ENCODE measurements at places on chromosomes 2 and 18. TPM values are rescaled to one million over a fixed set of nuclear protein-coding genes. Genes with fewer than 3 reads are reported as not detected.

Gene SERPINB12
- not detected for total RNA-seq

DNA sequence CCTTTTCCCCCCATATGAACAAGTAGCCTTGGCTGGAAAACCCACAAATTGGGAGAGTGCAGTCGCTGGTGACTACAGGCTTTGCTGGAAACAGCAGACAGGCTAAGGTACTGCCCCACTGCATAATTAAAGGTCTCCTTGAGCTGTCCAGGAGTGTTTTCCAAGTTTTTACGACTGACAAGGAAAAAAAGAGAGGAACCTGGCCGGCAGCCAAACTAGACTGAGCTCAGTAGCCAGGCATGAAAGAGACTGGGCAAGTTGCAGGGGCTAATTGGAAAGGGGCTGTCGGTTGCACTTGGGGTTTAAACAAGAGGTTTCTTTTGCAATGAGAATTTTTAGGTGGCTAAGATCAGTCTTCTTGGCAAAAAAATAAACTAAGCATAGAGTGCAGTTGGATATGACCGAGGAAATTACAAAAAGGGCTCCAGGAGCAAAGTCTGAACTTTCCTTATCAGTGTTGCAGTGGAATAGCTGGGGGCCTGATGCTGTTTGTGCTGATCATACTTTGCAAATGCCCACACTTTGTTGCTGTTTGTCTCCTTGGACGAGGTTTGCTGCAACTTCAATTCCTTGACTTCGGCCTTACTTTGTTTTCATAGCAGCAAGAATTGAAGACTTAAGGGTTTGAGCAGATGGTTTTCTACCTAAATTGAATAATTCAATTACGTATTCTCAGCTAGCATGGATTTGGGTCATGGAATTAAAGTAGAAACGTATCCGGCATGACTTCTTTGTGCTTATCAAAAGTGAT, 2.1 kb downstream of the GULP1 start:
- no peak for DNase-seq

GRCh38 chr18:70931942-70932814, 643.3 kb downstream of the SOCS6 start:
- no peak for DNase-seq

Gene CLEC4F
- total RNA-seq: not detected

Gene OST4
- 318 TPM for total RNA-seq

GRCh38 chr2:203683932-203684556, 22.4 kb upstream of the CD28 start:
- no peak for DNase-seq

Gene RNF125
- 31.9 TPM for total RNA-seq

GRCh38 chr18:47558110-47558750, 306.8 kb upstream of the SKOR2 start:
- peak; percentile 43 for DNase-seq

DNA sequence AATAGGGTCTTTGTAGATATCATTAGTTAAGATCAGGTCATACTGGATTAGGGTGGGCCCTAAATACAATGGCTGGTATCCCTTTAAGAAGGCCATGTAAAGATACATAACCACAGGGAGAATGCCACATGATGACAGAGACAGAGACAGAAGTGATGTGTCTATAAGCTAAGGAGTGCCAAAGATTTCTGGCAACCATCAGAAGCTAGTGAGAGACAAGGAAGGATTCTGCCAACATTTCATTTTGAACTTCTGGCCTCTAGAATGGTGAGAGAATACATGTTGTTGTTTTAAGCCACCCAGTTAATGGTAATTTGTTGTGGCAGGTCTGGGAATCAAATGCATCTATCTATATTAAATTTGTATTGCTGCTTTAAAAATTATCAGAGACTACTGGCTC, 185.5 kb upstream of the CYRIA start:
- DNase-seq: no peak

DNA sequence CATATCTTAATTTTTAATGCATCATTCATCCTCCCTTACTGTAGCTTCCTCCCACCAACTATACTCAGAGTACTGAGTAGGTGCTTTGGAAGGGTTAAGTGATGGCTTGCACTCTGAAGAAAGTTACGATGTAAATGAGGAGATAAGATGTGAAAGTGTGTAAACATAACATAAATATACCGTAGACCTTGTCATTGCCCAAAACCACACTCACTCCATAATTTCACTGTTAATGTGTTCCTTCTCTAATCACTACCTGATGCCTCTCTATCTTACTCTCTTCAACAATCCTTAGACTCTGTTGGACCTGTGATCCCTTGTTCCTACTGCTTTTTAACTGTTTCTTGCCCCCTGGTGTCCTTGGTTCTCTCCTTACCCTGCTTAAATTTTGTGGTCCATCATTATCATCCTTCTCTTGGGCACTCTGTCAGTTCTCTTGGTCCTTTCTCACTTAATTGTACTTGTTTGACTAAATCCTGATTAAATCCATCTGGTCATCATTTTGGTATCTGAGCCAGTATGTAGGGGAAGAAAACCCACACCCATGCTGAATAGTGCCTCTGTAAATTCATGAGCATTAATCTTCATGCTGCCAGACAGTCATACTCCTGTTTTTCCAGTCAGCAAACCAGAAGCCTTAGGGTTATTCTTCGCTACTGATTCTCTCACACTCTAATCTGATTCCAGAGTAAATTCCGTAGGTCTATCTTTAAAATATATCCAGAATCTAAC, 45.0 kb downstream of the PMS1 start:
- no peak for DNase-seq

DNA sequence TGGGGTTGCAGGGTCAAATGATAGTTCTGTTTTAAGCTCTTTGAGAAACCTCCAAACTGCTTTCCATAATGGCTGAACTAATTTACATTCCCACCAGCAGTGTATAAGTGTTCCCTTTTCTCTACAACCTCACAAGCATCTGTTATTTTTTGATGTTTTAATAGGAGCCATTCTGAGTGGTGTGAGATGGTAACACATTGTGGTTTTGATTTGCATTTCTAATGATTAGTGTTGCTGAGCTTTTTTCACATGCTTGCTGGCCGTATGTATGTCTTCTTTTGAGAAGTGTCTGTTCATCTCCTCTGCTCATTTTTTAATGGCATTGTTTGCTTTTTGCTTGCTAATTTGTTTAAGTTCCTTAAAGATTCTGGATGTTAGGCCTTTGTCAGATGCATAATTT, 107.7 kb downstream of the PDE11A start:
- no peak for DNase-seq

- DNase-seq: no peak
Measured at GRCh38 chr18:65750389-65751154, at the start of gene CDH7. CDH7 (plus strand) TSS chr18:65751012; CDS start chr18:65762843, 11,831 bp downstream.

- DNase-seq: no peak
Measured at GRCh38 chr2:161419638-161420190, 3.6 kb downstream of the TBR1 start.

- no peak for DNase-seq
Measured at GRCh38 chr2:133434959-133435668, 133.1 kb downstream of the NCKAP5 start.

GRCh38 chr2:65922794-65923193, 490.4 kb upstream of the SPRED2 start:
- DNase-seq: no peak

- no peak for DNase-seq
Measured at GRCh38 chr2:6846967-6847681, 18.6 kb downstream of the CMPK2 start.

Gene ACTG2
- not detected for total RNA-seq

DNA sequence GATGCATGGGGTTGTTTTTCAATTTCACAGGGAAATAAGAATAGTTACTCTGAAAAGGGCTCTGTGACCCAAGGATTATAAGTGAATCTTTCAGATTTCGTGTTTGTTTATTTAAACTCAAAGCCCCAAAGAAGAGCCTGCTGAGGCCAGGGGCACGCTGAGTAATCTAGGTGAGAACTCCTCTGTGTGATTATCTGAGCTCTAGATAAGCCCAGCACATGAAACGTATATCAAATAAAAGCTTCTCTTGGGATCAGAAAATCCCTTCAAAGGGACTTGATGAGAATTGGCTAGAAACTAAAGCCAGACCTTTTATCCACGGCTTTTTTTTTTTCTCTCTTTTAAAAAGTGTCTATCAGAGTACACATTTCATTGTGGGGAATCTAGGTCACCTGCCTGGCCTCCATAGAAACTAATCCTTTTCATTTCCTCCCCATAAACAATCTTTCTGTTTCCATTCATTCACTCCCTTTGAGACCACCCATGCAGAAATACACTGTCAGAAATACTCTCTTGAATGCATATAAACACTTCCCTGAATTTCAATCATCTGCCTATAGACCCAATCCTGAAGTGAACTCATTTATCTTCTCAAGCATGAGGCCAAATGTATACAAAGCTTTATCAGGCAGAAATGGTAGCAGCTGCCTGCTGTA, 137.4 kb downstream of the RIT2 start:
- DNase-seq: no peak

Gene SRD5A2
- not detected for total RNA-seq

DNA sequence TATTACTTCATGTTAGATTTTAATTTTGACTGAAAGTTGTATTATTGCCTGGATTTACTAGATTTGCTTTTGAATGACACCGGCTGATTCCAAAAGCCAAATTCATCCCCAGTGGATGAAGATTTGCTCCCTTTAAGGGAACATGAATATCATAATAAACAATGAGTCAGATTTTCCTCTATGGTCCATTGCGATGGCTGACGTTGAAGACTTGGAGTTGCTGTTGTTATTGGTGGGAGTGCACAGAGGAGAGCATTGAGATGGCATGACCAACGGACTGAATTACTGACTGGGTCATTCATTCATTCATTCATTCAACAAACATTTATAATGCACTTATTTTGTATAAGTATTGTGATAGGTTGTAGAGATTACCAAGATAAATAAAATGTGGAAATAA, 33.4 kb upstream of the LYPD1 start:
- no peak for DNase-seq

DNA sequence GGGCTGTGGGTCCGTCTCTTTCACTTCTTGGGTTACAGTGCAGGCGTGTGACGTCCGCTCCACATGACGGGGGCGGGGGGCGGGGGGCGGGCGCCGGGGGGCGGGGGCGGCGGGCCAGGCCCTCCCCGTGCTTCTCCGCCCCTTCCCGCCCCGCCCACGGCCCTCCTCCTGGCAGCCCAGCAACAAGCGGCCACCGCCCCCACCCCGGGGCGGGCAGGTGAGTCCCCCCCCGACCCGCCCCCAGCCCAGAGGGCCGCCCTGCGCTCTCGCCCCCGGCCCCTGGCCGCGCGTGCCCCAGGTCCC, 3.6 kb downstream of the ZNF516 start:
- DNase-seq: peak; percentile 55

DNA sequence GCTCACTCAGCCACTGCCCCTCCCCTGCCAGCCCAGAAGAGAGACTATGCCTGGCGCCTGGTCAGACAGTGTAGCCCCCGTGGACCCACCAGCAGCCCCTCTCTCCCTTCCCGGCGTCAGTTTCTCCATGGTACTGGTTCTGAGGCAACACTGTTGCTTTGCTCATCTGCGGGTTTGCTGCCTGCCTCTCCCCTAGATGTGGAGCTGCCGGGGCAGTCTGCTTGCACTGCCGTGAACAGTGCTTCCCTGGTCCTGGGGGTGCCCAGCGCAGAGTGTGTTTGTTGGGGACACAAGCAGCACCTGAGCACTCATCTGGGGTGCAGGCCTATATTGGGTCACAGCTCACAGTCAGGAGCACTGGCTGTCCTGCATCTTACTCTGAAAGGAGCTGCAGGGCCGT, 309.9 kb downstream of the NDUFA10 start:
- DNase-seq: no peak

GRCh38 chr2:75133621-75134570, 65.4 kb downstream of the TACR1 start:
- DNase-seq: no peak

- DNase-seq: peak; percentile 70
Measured at GRCh38 chr2:205868773-205869333, 186.6 kb downstream of the NRP2 start.

GRCh38 chr2:120887741-120888231, 152.1 kb downstream of the GLI2 start:
- no peak for DNase-seq

GRCh38 chr2:147096671-147097070, 748.2 kb upstream of the ACVR2A start:
- DNase-seq: no peak

Gene HOXD9
- total RNA-seq: not detected

Gene INPP5D
- total RNA-seq: 152 TPM

- no peak for DNase-seq
Measured at GRCh38 chr2:159130302-159130701, 156.2 kb downstream of the WDSUB1 start.

Gene IGFBP5
- not detected for total RNA-seq

DNA sequence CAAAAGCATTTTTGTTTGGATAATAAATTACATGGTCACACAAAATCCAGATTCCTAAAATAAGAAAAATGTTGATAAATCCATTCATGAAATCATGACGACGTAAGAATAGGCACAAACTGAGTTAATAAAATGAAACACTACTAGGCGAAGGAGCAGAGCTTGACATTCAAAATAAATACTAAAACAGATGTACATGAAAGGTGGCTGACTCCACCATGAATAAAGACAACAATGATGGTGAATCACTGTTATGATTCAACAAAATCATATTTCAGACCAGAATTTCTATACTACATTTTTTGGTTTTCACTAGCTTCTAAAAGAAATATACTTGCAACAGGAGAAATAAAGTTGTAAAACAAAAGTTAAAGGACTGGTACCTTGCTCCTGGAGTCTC, 122.0 kb upstream of the RNU4ATAC start:
- DNase-seq: no peak

DNA sequence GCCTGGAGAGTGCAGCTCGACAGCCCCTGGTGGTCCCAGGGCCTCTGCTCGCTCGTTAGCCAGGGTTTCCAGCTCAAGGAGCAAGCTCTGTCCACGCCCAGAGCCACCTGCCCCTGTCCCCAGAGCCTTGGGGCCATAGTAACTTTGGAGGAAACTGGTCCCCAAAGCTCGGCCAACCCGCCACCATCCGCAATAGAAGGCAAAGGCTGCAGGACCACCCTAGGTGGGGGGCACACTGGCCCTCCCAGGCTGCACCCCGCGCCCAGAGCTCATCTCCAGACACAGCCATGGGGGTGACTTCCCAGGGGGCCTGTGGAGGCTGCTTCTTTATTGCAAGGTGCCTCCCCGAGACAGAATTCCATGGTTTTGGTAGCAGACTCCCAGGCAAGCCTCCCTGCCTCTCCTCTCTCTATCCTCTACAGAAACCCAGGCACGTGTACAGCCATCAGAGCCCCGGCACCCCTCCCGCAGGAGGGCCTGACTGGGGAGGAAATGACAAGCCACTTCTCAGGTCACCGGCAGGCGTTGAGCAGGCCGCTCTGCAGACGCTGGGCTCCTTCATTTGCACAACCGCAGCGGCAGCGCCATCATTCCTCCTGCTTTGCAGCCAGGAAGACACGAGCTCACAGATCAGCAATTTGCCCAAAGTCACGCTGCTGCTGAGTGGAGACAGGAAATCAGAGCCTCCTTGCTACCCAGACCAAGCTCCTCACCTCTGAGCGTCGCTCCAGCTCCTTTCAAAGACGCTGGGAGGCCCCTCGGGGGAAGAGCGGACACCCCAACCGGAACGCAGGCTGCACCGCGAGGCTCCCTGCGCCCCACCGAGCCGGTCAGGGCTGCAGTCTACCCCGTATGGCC, 80.2 kb downstream of the NDUFA10 start:
- DNase-seq: peak; percentile 77
